ENCODE measurements at places on chromosomes 2 and 18. TPM values are rescaled to one million over a fixed set of nuclear protein-coding genes. Genes with fewer than 3 reads are reported as not detected.

GRCh38 chr2:191018048-191018447, 4.1 kb upstream of the STAT1 start:
- no peak for DNase-seq

- no peak for DNase-seq
Measured at GRCh38 chr2:20536619-20537422, 89.9 kb downstream of the RHOB start.

Gene CROCC2
- total RNA-seq = 0.30 TPM

Gene CHRND
- total RNA-seq = 2.4 TPM

Gene ARHGEF33
- 1.7 TPM for total RNA-seq
